Activated CD4-positive, CD25-positive, alpha-beta regulatory T cell treated with anti-CD3 and anti-CD28 coated beads, Interleukin-2, amount 50 U/mL, for 24 hours (primary cell): ENCODE measurements at places on chromosomes 1 and 21.

- no peak for ATAC-seq
Measured at GRCh38 chr1:46019348-46019747, 113.1 kb downstream of the PIK3R3 start.

DNA sequence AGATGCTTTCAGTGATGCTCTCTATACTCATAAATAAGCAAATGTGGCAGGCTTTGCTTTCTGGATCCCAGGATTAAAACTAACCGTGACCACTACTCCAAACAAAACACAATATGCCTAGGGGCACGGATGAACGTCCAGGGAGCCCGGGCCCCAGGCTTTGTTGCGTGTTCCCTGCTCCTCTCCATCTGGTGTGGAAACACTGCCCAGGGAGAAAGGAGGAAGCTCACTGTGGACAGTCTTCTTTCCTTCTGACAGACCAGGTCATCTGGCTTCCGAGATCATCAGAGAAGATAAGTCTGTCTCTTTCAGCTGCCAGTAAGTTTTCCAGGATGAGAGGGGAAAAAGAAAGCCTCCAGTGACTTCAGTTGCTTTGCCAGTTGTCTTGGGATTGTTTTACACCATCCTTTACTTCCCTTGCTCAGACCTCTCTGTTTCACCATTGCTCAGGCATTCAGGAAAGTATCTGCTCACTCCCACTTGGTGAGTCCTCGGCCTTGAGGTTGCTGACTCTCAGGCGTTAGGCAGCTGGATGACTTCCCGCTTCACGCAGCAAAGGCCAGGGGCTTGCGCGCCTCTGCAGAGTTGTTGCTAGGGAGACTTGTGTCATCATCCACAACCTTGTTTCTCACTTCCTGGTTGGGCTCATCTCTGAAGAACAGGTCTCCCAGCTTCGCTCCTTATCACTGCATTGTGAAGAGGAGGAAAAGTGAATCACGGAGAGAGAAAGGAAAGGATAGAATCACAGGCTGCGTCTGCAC, 20.6 kb upstream of the PGD start:
- ATAC-seq: no peak

GRCh38 chr1:14845851-14846250, 247.4 kb downstream of the KAZN start:
- no peak for ATAC-seq

GRCh38 chr1:17274186-17275170, 25.6 kb downstream of the PADI3 start:
- no peak for ATAC-seq

GRCh38 chr1:204577794-204578478, 61.7 kb downstream of the MDM4 start:
- no peak for ATAC-seq

DNA sequence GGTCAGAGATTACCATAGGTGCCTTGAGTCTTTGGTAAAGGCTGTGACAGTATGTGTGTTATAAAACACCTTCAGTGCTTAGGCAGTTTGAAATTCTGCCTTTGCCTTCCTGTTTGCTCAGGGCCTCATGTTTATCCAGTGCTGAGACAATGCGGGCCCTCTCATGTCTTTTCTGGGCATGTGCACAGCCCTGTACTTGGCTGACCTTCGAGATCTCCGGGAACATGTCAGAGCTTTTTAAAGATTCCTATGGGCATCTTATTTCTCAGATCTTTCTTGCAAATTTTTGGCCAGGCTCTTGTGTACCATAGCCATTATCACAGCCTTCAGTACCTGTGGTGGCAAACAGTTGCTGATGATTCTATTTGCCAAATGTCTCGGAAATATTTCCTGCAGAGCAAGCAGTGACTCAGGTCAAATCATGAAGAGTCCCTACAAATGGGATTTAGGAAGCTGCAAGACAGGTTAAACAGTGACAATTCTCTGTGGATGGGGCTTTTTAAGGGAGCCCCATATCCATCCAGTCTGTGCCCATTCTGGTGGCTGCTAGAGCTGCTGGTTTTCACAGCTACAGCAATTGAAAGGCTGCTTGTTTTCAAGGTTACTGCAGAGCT, 42.1 kb downstream of the HOOK1 start:
- no peak for ATAC-seq

- ATAC-seq: no peak
Measured at GRCh38 chr1:21543598-21543997, 34.4 kb downstream of the ALPL start.

- no peak for ATAC-seq
Measured at GRCh38 chr1:65880611-65881010, 87.9 kb downstream of the PDE4B start.

- peak; percentile 91 for ATAC-seq
Measured at GRCh38 chr1:6475381-6476133, 9.6 kb upstream of the TNFRSF25 start.

DNA sequence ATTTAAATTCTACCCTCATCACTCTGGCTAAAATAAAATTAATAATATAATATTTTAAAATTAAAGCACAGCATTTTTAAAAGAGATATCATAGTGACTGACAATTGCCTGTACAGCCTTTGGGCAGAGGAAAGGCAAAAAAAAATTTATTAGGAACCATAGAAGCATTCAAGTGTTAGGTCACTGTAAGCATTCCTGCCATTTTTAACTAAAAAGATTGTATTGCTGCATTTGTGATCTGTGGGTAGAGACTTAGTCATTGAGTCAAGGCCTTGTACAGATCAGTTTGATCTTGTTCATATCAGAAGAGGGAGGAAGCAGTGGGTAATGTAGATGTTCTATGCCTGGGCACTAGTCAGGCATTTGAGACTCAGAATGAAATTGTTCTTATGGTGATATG, 109.9 kb downstream of the LYPLAL1 start:
- no peak for ATAC-seq

GRCh38 chr1:89557956-89558355, 33.3 kb downstream of the LRRC8B start:
- peak; percentile 94 for ATAC-seq

GRCh38 chr21:44058652-44058964, 46.5 kb downstream of the TRAPPC10 start:
- peak; percentile 17 for ATAC-seq

- no peak for ATAC-seq
Measured at GRCh38 chr1:3629561-3630160, 4.8 kb downstream of the TPRG1L start.

DNA sequence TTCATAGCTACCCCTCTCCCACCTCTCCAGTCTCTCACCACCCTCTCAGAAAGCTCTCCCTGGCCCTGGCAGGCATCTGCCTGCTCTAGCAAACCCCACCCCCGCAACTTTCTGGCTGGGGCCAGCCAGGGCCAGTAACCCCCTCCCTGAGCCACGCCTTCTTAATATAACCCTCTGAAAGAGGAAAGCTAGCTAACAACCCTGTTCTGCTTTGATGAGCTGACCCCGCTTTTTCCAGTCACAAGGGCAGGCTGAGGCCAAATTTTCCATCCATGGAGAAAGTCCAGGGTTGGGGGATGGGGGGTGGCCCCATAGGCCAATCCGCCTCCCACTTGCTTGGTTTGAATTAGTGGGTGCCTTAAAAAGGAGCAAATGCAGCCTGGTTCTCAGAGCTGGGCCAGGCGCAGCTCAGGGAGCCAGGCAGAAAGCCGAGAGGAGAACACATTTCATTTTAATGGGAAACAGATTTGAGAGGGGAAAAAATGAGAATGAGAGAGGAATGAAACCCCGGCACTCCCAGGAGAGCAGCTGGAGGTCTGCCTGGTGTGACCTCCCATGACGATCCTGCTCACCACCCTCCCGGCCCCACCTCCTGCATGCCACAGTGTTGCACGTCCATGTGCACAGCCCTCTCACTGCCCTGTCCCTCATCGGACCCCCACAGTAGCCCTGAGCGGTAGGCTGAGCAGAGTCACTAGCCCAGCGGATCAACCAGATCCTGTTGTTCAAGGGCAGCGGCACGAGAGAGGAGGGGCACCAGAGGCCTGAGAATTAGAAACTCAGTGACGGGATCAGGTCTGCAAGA, 62.3 kb downstream of the OPTC start:
- no peak for ATAC-seq

DNA sequence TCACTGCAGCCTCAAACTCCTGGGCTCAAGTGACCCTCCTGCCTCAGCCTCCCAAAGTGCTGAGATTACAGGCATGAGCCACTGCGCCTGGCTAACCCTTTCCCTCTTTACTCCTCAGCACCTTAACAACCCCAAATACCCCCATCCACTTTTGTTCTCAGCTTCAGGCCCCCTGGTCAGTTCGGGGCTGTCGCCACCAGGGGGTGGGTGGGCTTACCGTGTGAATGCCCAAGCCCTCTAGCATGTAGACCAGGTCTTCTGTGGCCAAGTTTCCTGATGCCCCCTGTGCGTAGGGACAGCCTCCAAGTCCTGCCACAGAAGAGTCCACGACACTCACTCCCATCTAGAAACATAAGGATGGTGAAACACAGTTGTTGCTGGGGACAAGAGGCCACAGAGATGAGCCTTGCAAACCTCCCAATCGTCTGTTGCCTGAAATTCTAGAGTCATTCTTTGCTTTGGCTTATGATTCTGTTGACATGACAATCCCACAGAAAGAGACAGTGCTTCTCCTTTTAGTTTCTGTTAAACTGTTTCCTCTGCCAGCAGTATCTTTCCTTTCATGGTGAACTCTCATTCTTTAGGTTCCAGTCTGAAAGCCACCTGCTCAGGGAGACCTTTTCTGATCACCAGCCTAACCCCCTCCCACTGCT, 3.8 kb upstream of the GALE start:
- ATAC-seq: no peak

DNA sequence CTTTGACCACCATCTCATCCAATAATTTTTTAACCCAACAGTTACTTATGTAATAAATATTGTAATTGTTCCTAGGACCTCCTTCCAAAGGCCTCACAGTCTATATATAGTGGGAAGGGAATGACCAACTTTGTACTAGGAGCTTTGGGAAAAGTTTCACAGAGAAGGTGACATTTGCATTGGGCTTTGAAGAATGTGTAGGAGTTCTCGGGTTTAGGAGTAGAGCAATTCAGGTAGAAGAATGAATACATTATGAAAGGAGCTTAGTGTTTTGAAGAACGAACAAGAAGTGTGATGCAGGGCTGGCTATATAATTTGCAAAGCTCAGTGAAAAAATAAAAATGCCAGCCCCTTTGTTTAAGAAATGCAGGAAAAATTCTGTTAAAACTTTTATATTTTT, 330.4 kb upstream of the DEPDC1 start:
- ATAC-seq: no peak

DNA sequence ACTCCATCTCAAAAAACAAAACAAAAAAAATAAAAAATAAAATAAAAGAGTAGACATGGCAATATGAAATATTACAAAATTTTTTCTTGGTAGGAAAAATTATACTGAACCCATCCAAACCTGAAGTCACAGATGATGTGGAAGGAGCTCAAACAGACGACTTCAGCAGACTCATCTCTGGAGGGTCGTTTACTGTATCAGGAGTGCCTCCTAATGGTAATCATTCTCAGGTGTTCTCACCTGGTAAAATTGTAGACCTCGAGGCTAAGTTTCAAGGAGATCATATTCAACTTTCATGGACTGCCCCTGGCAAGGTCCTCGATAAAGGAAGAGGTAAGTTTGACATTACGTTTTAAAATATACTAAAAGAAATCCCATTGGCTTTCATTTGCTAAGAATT, 54.3 kb upstream of the SH3GLB1 start:
- no peak for ATAC-seq

DNA sequence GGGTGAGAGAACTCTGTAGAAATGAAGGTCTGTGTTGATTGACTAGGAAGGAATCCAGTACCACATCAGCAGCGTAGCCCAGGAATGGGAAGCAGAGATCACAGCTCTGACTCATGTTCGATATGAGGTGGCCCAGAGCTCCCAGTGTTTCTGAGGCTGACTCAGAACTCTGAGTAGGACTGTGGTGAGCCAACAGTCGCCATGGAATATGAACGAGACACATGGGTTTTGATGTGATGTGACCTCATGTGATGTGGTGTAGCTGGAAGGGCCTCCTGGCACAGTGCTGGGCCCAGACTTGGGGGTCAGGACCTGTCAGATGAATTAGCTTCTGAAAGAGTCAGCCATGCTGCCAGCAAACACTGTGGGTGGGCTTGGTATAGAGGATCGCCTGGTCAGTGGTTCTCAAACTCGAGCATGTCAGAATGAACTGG, 237.0 kb downstream of the MRPL39 start:
- peak; percentile 51 for ATAC-seq

GRCh38 chr1:47873337-47873736, 123.8 kb downstream of the TRABD2B start:
- no peak for ATAC-seq
